GM12864 (cell line): ENCODE measurements at places on chromosomes 6 and 20.

DNA sequence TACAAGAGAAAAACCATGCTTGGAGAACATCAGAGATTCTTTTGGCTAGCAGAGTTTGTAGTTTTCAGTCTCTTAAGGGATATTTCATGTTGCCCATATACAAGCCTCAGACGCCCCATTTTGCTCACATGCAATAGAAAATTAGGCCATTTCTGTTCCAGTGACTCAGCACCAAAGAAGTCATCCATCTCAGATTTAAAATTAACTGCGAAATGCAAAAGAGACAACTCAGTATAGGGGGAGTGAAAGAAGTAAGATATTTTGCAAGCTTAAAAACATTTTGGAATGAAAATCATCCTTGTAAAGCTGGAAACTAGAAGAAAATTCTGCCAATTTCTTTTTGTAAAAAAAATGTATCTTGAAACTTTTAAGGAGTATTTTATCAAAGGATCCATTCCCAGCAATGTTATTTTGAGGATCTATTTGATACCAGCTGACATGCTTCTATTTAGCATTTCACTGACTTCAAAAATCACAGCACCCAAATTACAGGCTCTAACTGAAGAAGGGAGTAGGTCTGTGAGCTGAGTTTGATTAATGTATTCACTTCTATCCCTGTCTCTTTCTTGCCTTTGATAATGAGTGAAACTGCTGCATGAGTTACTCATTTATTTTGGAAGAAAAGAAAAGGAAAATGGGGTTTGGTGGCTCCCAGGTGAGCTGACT is 223.7 kb upstream of the SULF2 start:
- no peak for DNase-seq

GRCh38 chr20:10179574-10180298 is 38.9 kb upstream of the SNAP25 start:
- DNase-seq, result no peak

GRCh38 chr6:144378437-144378836 is 93.3 kb downstream of the UTRN start:
- no peak for DNase-seq

DNA sequence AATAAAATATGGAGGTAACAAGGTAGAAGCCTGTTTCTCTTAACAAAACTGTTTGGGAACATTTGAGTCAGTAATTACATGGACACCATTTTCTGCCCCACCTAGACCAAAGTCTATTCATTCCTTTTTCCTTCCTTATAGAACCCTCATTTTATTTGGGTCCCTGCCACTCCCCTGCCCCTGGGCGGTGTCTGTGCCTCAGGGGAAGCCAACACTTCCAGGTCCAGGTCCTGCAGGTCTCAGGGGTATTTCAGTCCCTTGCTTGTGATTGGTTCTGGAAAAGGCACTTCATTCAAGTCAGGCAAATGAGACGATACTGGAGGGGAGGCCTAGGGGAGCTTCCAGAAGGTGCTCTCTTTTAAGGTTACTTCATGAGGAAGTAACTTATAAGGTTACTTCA is 42.3 kb downstream of the SLC35D3 start:
- no peak for DNase-seq

DNA sequence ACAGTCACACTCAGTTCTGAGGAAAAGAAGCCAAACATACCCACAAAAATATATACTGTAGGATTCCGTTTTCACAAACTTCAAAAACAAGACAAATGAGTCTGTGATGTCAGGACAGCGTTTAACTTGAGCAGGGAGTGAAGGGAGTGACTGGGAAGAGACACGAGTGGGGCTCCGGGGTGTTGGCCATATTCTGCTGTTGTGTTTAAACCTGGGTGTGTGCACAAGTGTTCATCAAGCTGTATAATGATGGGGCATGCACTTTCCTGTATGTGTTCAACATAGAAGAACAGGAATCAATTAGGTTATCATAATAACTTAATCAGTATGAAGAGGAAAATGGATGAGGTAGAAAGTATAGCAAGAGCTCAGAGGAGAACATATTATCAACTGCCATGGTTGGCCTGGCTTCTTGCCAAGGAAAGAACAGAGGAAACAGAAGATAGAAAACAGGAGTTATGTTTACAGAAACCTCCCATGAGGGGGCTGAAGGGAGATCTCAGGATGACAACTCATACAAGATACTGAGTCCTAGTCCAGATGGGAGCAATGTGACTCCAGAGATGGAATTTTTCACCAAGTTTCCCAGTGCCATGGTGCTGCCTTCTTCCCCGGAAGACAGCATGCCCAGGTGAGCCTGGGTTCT is 15.1 kb upstream of the AFDN start:
- no peak for DNase-seq

GRCh38 chr6:150987371-150987828 is 121.9 kb downstream of the MTHFD1L start:
- peak; percentile 22 for DNase-seq

DNA sequence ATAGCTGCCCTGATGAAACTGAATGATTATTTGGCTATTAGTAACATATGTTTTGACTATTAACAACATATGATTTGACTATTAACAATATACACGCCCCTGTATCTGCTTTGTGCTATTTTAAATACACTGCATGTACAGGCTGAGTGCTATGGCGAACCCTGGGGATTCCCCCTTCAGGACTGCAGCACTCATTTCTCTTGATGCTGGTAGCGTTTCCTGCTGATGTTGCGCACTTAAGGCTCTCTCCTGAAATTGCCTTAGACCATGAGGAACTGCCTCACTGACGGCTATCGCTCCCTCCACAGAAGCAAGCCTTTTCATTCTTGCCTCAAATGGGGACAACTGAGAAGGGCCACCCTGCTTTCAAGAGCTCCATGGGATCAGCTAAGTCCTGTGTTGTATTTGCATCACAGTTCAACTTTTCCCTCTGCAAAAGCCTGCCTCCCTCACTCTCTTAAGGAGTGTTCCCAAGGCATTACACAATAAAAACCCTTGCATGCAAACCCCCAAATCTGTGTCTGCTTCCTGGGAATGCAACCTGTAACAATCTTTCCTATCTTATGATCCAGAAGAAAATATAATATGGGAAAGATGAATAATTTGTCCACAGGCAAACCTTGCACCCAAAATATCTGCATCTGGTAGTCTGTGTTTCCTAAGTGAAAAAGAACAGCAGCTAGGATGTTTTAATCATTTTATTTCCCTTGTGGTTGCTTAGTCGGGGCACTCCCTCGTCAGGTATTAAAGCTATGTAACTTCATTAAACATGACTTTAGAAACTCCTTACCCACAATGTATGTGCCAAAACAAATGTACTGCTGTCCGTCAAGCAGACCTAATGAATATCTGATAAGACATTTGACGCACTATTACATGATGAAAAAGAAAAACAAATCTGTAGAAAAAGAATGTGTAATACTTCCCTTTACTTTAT is 456.4 kb downstream of the COL12A1 start:
- DNase-seq, result no peak

- DNase-seq, result no peak
Measured at GRCh38 chr6:149628875-149629510, 19.5 kb downstream of the KATNA1 start.

DNA sequence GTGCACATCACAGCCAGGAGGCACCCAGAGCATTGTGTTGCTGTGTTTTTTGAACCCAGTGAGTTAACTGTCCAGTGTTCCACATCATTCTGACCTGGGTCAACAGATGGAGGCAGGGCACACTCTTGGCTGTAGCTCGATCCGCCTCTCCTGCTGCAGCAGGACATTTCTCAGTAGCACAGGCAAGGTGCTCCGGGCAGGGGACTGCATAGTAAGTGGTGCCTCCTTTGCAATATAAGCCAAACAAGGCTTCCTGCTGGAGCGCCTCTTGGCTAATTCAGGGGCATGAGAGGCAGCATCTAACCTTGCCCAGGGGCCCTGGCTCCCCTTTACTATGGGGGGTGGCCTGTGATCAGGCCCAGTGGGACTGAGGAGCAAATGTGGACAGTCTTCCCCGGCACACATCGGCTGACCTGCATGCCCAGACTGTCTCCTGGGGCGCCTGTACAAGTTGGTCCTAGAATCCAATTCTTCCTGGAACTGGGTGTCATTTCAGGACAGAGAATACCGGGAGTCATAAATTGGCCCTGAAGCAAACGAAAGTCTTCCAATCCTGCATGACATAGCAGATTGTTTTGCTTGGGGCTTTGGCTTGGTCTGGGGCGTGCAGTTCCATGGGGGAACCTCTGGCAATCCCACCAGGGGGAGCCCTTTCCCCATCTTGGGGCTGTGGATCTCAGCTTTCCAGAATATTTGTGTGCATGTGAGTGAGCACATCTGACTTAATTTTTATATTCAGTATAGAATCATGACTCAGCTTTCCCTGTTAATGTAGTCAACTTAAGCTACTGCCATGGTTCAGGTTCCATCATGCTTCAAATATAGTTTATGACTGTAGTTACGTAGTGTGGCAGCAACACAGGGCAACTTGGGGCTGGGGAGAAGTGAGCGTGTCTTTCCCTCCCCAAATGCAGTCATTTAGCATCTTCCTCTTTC is 56.0 kb upstream of the DDR1 start:
- no peak for DNase-seq

DNA sequence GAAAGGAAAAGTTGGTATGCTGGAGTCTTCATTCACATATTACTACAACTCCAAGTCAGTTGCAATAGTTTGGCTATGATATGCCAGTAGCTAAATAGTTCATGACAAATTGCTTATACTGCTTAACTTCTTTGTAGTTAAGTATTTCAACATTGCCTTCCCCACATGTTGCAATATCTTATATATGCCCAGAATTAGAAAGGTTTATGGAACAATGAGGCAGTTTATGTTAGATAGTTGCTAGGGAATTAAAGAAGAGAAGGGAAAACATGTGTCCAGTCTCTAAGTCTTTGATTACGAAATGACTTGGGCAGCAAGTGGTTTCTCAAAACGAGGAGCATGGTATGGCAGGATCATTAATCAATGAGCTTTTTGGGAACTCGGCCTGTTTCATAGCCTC is 145.8 kb downstream of the PLCB4 start:
- DNase-seq, result no peak

GRCh38 chr6:92196325-92196724 is 1223.0 kb downstream of the EPHA7 start:
- no peak for DNase-seq

GRCh38 chr6:23388086-23388783 is 737.8 kb upstream of the NRSN1 start:
- DNase-seq, result no peak

DNA sequence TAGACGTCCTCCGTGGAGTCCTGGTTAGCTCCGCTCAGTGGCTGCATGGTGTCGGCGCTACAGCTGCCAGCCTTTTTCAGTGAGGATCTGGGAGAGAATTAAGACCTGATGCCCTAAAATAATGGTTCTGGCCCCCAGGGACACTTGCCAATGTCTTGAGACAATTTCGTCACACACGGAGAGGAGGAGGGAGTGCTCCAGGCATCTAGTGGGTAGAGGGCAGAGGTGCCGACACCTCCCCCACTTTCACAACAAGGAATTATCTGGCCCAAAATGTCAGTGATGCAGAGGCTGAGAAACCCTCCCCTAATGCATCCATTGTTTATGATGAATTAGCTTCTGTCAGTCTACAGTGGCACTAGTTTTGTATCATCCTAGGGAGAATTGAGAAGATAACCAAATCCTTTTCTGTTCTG is 24.4 kb downstream of the TMEM181 start:
- no peak for DNase-seq

DNA sequence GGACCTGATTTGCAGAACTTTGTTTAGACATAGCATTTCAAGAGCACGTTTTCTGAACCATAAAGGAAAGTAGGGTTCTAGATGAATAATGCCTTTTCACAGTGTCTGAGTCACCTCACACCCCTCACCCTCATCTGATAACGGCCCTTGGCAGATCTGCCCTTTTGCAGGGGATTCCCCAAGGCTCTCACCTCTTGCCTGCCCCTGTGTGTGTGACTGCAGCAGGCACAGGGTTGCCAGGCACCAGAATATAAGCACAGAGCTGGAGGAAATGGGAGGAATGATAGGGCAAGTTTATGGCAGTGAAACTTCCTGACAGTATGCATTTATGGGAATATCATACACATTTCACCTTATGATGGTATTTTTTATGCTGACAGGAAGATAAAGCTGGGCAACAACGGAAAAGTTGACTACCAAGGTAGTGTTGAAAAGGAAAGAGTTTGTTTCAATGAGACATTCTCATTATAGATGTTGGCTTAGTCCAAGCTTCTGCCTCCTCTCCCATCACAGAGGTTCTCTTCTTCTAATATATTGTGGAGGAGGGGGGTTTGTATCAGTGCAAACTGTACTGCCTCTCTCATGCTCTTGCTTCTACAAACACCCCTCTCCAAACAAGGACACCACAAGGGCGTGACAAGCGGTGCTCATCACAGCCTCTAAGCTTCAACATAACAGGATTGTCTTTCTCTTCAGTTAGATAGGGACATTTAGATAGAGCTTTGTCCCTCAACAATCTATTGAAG is 101.5 kb upstream of the BACH2 start:
- no peak for DNase-seq

DNA sequence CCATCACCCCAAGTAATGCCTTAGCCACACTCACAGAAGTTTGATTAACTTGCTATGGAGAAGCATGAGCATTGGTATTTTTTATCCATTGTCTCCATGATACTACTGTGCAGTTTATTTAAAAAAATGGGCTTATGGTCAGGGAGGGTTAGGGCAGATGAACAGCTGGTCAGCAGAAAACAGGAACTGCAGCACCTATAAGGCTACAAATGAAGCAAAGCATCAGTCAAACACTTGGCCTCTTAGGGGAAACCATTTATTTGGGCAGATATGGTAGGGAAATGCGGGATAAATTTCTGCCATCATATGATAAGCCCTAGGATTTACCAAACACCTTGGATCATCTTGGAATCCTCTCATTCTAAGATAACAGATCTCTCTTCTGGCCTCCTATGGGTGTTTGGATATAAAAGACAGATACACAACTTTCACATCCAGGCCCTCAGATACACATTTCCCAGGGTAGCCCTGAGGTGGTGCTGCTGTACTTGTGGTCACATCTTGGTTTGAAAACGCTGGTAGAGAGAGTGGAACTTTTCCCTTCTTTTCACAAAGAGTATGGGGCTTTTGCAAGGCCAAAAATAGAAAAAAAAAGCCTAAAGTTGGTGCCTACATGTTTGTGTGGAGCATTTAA is 42.8 kb upstream of the AHI1 start:
- DNase-seq, result no peak

DNA sequence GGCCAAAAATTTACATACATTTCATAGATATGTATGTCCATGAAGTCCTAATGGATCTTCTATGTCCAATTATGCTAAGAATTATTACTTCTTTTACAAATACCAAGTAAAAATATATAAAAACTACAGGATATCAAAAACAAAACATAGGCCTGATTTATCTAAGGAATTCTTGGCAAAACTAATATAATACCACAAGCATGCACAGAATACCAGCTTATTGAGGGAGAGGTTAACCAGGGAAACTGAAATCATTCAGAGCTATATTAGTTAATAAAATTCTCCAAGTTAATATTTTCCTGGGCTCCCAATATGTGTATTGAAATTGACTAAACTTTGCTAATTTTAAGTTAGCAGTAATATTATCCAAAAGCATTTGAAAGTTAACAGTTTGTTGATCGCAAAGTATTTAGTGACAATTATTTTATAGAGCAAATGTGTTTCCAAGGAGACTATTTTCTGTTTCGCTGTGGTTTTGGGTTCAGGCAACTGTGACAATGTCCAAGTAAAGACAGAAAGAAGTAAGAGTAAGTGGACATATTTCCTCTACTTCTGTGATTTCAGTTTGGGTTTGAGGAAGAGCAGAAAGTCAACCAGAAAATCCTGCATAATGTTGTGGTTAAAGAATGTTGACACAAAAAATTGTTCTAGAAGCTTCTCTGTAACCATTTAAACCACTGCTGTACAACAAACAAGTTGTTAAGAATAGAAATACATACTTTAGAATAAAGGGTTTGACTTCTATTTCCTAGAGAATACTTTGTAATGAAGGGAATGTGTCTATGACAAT is 167.4 kb downstream of the COL21A1 start:
- DNase-seq, result no peak

- DNase-seq, result no peak
Measured at GRCh38 chr6:154579046-154579445, 68.6 kb upstream of the CNKSR3 start.
